ENCODE measurements at places on chromosomes 13 and 19.
A peak's percentile ranks its signal among the peaks of the same experiment; 100 is the strongest.

DNA sequence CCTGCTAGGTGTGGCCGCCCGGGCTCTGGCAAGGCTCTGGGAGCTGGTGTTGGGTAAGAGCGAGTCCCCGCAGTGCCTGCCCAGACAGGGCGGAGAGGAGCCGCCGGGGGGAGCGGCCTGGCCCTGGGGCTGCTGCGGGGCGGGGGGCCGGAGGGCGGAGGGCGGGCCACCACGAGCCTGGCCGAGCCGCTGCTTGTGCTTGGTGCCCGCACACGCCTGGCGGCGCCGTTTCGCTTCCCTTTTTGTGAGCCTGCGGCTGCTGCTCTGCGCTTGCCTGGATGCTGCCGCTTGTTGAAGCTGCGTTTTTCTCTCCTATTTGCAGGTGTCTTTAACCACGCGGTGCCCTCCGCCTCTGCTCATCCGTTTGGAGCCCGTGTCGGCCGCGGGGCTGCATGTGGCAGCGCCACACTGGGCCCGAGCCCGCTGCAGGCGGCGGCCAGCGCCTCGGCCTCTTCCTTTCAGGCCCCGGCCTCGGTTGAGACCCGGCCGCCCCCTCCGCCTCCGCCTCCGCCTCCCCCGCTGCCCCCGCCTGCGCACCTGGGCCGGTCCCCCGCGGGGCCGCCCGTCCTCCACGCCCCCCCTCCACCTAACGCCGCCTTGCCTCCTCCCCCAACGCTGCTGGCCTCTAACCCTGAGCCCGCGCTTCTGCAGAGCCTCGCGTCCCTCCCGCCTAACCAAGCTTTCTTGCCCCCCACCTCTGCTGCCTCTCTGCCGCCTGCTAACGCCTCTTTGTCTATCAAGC lies 8.5 kb downstream of the PLEKHJ1 start:
- no peak for DNase-seq

DNA sequence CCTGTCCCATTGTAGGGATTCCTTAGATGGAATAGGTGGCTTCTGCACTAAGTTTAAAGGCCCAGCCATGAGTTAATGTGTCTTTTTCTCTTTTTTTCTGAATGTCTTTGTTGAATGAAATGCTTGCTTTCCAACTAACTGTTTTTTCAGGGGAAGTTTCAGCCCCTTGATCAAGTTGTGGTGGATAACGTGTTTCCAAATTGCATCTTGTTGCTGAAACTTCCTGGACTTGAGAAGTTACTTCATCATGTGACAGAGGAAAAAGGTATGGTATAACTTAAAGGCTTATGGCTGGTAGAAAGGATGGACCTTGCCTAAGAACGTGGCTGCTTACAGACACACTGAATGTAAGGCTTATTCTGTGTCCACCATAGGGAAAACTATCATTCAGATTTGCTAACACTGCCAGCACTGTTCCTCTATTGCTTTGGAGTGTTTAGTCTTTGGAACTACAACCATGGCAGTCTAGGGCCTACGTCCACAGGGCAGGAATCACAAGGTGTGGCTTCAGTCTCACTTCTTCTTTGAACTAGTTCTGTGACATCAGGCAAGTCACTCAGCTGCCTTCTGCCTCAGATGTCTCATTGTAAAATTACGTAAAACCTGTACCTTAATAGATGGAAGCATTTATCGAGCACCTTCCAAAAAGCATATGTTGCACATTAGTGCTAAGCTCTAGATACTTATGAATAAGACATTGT lies 25.3 kb downstream of the RNASEH2B start:
- no peak for DNase-seq

DNA sequence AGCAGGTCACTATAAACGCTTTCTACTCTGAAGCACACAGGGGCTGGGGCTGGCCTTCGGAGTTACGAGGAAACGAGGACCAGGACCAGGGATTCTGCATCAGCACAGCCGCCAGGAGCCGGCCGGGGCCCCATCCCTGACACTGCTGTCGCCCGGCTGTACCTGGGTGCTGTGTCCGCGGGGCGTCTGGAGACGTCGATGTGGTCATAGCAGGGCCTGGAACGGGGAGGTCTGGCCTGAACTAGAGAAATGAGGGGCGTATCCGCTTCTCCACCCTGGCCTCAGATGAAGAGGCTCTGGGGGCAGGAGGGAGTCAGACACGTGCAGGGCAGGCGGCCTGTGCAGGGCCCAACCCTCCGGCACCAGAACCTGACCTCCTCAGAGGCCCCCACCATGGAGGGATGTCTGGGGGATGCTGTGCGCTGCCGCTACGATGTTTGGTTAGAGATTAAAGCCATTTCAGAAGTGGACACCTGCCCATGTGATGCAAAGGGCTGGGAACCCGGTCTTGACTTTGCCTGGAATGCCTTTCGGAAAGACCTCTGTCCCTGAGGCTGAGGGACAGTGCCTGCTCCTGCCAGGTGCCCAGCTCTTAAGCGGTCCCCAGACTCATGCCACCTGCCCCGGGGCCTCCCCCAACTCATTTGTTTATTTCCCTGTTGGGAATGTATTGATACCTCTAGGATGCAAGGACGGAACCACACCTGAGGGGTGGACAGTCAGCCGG lies 21.4 kb downstream of the GAS6 start:
- no peak for DNase-seq

DNA sequence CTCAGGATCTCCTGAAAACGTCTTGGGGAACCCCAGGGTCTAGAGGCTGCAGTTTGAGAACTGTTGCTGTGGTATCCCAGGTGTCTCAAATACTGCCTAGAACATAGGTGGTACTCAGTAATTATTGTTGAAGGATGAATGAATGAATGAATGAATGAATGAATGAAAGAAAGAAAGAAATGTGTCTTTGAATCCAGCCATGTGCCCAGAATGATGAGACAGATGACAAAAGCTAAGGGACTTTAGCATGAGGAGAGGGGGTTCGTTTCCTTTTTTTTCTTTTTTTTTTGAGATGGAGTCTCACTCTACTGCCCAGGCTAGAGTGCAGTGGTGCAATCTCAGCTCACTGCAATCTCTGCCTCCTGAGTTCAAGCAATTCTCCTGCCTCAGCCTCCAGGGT lies 7.8 kb downstream of the LSR start:
- DNase-seq, result no peak

DNA sequence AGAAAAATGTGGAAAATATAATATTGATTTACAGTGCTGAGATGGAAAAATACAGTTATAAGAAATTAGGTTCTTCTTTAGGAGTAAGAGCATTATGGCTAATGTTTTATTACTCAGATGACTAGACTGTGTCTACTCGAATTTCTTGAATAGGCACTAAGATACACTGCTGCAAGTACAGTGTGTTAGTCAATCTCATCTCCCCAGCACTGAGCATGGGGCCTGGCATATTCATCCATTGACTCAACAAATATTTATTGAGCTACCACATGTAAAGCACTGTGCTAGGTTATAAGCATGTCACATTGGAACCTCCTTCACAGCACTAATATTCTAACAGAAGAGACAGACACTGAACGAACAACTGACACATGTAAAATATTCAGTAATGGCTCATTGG lies 242.5 kb upstream of the GPC6 start:
- DNase-seq, result no peak

GRCh38 chr13:42706286-42706685 lies 75.1 kb upstream of the FAM216B start:
- no peak for DNase-seq

- no peak for DNase-seq
These were observed 37.4 kb downstream of the CCNE1 start for GRCh38 chr19:29849208-29849607.

GRCh38 chr19:53989600-53990533 lies 1.6 kb upstream of the CACNG6 start:
- no peak for DNase-seq

GRCh38 chr19:3821857-3822364 lies 35.7 kb upstream of the MATK start:
- DNase-seq, result peak; percentile 48
